ENCODE measurements at places on chromosomes 13 and 19. TPM values are rescaled to one million over a fixed set of nuclear protein-coding genes. Genes with fewer than 3 reads are reported as not detected.

The PTH2 gene
- total RNA-seq = not detected

The NLRP4 gene
- not detected for total RNA-seq

The ATP8A2 gene
- total RNA-seq = 0.41 TPM

The KIR2DL4 gene
- 1.5 TPM for total RNA-seq

The AMER2 gene
- total RNA-seq = not detected

The POLRMT gene
- 48.3 TPM for total RNA-seq

The STK24 gene
- 210 TPM for total RNA-seq

The ZNF836 gene
- 16.6 TPM for total RNA-seq

The ZNF627 gene
- 10.5 TPM for total RNA-seq

The VRK3 gene
- 72.9 TPM for total RNA-seq

The IGFL1 gene
- not detected for total RNA-seq

GRCh38 chr13:99982731-99983498, 1.3 kb downstream of the ZIC2 start:
- no peak for DNase-seq

DNA sequence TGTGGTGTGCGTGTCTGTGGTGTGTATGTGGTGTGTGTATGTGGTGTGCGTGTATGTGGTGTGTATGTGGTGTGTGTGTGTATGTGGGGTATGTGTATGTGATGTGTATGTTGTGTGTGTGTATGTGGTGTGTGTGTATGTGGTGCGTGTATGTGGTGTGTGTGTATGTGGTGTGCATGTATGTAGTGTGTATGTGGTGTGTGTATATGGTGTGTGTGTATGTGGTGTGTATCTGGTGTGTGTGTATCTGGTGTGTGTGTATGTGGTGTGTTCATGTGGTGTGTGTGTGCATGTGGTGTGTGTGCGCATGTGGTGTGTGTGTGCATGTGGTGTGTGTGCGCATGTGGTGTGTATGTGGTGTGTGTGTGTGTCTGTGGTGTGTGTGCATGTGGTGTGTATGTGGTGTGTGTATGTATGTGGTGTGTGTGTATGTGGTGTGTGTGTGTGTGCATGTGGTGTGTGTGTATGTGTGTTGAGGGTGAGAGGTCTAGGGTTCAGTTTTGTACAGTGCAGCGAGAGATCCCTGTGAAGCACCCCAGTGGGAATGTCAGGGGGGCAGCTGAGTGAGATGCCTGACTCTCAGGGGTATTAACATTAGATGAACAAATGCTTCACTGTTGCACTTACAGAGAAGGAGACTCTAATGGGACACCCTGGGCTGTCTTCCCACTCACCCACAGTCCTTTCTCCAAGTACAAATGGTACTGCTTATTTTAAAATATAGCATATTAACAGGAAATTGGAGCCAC, 61.3 kb upstream of the MEDAG start:
- no peak for DNase-seq

GRCh38 chr13:82292334-82292733, 1589.9 kb downstream of the SLITRK1 start:
- DNase-seq = no peak

DNA sequence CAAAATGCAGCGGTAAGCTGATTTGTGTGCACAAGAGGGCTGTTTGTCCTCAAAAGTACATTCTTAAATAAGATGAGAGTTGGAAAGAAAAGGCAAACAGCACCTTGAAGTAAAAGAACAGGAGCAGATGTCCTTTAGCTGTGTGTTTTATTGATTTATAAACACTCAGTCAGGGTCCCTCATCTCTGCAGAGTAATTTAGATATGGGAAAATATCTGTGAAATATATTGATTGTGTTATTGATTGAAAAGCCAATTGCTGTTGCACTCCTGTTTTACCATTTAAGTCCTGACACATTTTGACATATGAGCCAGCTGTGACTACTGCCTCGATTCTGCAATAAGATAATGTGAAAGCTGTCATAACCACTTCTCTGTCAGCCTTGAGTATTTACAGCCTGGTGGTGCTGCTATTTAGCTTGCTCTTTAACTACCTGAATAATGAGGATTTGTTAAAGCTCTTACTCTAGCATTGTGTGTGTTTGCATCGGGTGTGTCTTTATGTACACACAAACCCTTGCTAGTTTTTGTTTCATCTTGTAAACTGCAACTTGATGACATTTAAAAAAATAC, 550.1 kb downstream of the DACH1 start:
- DNase-seq = no peak

DNA sequence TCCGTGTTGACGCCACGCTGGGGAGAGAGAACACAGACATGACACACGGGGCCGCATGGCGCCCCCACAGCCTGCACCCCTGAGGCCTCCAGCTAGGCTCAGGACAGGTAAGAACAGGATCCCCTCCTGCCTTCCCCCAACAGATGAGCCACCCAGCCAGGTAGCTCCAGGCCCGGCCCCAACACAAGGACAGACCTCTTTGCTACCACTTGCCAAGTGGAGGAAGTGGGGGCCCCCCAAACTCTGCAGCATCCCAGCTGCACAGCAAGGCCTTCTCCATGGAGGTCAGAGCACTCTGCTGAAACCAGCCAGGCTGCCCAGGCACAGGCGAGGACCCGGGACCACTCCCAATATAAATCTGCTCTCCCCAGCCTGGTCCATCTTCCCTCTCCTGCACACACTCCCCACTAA, 31.5 kb downstream of the PEPD start:
- DNase-seq = no peak

DNA sequence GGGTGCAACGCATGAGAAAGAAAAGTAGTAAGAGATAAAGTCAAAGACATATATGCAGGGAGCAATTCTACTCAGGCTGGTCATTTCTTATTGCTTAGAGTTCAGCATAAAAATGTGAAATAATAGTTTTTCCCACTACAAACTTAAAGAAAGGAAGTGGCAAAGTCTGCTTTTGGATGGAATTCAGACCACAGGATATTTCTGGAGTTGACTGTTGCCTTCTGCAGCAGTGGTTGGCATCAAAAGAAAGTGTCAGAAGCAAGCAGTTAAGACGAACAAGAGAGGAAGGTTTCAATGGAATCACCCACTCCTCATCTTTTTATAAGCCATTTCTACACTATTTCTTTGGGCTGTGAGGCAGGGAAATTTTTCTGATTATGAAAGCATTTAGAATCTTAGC, 36.2 kb upstream of the TRPC4 start:
- no peak for DNase-seq

DNA sequence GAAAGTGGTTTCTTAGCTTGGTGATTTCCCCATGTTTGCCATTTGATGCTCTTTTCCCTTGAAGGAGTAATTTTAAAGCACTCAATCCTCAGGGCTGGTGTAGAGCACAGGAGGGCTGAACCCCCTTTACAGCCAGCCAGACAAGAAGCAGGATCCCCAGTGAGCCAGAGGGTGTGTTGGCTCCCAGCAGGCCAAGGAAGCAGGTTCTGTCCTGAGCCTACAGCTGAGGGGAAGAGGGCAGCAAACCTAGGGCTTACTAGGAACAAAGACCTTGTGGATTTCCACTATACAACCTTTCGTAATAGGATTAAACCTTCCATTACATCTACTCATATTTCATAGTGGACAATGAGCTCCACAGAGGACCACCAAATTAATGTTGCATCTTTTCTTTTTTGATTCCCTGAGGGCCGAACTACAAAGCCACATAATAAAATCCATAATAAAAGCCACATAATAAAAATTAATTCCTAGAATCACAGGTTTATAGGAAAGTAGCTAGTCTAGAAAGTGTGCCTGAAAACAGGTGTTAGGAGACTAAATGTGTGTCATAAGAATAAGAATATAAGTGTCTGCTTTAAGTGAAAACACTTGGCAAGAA, 300.2 kb downstream of the DCLK1 start:
- DNase-seq = no peak

DNA sequence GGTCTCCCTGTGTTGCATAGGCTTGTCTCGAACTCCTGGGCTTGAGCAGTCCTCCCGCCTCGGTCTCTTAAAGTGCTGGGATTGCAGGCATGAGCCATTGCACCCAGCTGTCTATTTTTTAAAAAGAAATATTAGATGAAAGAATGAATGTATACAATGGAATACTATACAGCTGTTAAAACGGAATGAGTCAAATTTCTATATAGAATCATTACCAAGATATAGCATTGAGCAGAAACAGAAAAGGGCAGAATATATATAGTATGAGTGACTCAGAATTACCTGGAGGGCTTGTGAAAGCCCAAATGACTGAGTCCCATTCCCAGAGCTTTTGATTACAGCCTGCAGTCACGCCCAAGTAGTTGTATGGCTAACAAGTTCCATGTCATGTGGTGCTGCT, 4.4 kb downstream of the DACT3 start:
- DNase-seq = no peak

- DNase-seq = no peak
Measured at GRCh38 chr13:20350382-20350763, 118.3 kb upstream of the GJB6 start.

DNA sequence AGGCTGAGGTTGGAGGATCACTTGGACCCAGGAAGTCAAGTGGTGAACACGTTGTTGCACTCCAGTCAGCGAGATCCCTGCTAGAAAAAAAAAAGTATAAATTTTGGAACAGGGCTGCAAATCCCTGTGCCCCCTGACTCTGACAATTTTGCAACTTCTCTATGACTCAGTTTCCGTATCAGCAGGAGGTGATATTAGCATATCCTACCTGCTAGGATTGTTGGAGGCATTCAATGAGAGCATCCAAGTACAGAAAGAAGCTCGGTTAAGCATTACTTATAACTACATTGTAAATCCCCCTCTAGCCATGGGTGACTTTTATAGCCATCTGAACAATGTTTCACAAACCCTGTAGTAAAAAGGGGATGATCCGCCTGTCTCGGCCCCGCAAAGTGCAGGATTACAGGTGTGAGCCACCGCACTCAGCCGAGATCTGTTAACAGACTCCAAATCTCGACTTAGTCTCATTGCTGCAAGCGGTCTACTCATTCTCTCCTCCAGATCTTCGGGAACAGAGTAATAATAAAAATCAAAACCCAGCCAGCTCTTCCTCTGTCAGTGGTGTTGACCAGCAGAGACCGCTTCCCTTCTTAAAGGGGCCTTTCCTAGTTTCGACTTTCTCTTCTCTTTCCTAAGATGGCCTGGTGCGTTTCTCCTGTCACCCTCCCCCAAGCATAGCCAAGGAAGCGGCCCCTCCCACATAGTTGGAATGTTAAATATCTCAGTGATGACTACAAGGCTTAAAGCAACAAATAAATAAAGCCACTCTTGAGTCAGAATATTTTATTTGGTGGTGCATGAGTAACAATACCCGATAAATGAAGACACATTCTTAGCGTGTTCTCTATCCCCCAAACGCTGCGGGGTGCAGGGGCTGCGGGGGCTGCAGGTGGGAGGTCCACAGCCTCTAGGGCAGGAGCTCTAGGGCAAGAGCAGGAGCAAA, 10.3 kb upstream of the BICRA start:
- DNase-seq = no peak

GRCh38 chr13:110923777-110924638, 9.1 kb upstream of the ANKRD10 start:
- no peak for DNase-seq

DNA sequence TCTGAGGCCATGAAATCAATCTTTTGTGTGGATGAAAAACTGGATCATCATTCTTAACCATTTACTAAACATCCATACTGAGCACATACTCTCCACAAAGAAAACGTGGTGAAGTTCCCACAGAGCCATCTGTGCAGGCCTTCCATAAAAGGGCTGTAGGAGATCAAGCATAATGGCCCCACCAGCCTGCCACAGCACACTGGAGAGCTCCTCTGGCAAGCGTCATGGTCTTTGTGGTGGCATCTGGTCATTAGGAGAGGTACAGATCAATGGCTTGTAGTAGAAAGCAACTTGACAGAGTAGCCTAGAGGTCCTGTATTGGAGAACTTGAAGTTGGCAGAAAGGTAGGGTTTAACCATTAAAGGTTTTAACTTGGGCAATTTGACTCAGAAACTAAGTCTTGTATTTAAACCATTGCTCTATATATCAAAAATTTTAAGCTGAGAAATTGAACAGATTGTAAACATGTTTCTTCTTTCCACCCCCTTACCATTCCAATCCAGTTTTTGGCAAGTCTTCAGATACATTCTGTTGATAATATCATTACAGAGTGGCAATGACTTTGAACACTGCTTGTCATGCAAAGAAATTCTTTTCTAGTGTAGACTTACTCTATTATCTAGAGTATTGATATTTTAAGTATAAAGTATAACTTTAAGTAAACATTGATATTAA, 128.3 kb downstream of the LMO7 start:
- peak; percentile 27 for DNase-seq

- no peak for DNase-seq
Measured at GRCh38 chr13:76993021-76993420, 1.1 kb downstream of the CLN5 start.

DNA sequence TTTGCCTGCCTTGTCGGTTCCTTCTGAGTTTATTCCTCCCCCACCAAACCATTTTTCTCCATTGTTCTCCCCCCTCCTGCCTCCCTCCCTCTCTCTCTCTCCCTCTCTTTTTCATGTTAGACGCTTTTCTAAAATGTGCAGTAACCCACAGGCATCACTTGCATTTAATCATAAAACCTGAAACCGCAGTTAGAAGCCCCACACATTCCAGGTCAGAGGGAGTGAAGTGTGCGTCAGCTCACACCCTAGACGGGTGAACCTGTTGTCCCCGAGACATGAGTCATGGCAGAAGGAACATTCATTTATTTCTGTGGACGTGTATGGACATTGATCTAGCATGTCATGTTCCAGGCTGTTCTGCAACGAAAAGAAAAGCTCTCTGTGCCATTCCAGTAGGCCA, 19.9 kb downstream of the ONECUT3 start:
- no peak for DNase-seq

DNA sequence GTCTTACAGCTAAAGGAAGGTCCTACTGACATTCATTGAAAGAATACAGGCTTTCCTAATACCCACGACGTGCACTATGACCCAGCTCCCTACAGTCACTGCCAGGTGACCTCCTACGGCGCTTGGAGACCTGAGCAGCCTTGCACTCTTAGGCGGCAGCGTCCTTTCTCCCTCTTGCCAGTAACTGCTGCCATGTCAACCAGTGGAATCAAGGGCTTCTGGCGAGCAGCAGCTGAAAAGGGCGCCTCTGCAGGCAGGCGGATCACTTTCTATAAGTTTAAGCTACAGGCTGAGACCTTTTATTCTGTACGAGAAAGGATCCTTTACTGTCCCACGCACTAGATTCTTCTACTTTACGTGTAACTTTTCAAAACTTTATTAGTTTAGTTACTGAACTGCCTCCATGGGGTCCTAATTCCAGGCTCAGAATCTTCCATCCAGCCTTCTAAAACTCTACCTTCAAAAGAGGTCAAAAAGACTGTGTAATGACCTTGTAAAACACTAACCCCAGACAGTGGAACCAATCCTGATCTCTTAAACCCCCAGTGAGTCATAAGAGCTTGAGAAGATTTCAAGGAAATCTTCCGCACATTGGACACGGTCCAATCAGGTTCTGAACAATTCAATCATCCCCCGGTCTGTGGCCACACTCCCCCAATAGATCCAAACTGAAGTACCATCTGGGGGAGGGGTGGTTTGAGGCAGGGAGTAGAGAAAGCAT, 1.9 kb downstream of the KCTD12 start:
- DNase-seq = peak; percentile 67
